Stimulated activated CD4-positive, alpha-beta T cell treated with anti-CD3 and anti-CD28 coated beads, Interleukin-1b, Interleukin-23, amount 100 ng/mL, for 1 hour (primary cell): ENCODE measurements at places on chromosomes 11 and 22.

DNA sequence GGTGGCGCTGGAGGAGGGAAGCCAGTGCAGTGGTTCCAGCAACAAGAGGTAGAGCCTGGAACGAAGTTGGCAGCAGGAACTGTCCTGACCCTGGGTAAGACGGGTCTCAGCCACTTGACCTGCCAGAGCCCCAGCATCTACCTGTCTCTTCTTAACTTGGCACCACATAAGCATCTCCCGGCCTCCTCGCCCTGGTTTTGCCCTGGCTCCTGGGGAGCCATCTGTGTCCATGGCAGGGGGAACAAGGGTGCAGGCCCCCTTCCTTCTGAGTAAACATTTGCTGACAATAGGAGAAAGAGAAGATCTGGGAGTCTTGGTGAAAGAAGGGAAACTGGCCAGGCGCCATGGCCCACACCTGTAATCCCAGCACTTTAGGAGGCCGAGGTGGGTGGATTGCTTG is 12.8 kb downstream of the P2RY2 start:
- no peak for DNase-seq

GRCh38 chr11:87971354-87971753 is 203.9 kb downstream of the RAB38 start:
- DNase-seq: no peak

DNA sequence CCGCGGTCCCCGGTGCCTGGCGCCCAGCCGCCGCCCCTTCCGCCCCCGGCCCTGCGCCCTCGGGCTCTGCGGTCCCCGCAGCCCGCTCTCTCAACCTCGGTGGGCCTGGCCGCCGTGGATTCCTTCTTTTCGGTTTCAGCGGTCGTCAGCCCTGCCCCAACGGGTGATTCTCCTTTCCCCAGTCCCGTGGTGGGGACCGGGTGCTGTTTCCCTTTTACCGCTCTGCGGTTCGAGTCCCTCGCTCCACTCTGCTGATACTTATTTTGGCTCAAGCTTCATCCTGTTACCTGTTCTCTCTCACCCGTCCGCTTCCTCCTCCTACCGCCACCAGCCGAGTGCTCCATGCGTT is 494 bp downstream of the ZDHHC5 start:
- DNase-seq: no peak

- DNase-seq: no peak
Observed at GRCh38 chr11:26849036-26849435, 127.2 kb upstream of the SLC5A12 start.

DNA sequence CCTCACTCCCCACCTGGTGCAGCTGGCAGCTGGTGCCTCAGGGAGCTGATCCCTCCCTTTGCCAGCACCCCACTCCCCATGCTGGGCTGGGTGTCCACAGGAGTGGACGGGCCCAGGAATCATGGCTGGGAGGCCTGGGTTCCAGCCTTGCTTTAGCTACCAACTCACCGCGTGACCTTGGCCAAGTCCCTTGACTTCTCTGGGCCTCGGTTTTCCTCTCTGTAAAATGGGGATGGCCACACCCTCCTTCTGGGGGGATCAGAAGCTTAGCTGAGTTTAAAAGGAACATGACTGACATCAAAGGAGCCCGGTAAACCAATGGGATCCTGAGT is 116.9 kb downstream of the KIAA1671 start:
- DNase-seq: no peak

DNA sequence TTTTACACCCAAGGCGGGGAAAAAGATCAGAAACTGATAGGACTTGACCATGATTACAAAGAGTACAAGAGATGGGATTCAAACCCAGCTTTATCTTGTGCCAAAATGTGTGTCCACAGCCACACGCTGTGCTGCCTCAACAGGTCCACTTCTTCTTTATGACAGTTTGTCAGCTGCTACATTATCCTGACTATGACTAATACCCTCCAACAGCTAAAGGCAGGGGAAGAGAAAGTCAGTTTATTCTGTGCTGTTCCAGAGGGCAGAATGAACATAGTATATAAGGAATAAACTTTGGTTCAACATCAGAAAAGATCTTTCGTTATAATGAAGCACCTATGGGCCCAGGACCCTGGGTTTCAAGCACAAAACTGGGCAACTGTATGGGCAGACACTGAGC is 668.2 kb upstream of the TENM4 start:
- no peak for DNase-seq

GRCh38 chr11:64853709-64854108 is 9.3 kb upstream of the CDC42BPG start:
- DNase-seq: no peak

- DNase-seq: no peak
Observed at GRCh38 chr11:2924381-2924780, 4.8 kb downstream of the PHLDA2 start.

GRCh38 chr11:87307101-87307500 is 269.4 kb downstream of the TMEM135 start:
- DNase-seq: no peak

DNA sequence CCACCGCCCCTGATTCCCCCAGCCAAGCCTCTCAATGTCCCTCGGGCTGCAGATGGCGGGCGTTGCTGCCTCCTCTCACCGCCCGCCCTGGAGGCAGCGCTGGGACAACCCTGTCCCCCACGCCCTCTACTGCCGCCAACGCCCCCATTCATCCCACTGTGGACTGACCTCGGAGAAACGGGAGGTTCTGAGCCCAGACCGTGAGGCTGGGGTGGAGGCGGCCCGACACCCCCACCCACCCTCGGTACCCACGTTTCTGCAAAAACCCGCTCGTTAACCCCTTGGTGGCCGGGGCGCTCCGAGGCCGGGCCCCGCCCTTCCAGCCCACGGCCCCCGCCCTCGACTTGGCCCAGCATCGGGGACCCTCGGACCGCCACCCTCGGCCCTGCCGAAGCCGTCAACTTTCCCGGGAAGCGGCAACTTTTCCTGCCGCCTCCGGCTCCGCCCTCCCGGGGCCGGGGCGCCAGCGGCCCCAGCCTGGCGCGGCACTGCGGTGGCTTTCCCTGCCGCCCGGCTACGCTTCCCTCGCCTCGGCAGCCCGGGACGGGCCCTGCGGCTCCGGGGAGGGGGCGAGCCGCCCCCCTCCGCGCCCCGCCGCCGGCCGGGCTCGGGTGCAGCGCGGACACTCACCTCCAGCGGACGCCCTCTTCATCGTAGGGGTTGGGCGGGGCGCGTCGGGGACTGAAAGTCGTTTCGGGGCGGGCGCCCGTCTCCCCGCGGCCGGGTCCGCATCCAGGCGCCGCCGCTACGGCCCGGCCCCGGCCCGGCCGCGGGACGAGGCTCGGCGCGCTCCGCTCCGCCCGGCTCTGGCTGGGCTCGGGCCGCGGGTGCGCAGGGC is 458 bp downstream of the RTN4R start:
- no peak for DNase-seq

- no peak for DNase-seq
Observed at GRCh38 chr11:117408356-117408755, 80.7 kb downstream of the CEP164 start.

GRCh38 chr11:47593492-47593933 is 698 bp downstream of the C1QTNF4 start:
- DNase-seq: no peak

DNA sequence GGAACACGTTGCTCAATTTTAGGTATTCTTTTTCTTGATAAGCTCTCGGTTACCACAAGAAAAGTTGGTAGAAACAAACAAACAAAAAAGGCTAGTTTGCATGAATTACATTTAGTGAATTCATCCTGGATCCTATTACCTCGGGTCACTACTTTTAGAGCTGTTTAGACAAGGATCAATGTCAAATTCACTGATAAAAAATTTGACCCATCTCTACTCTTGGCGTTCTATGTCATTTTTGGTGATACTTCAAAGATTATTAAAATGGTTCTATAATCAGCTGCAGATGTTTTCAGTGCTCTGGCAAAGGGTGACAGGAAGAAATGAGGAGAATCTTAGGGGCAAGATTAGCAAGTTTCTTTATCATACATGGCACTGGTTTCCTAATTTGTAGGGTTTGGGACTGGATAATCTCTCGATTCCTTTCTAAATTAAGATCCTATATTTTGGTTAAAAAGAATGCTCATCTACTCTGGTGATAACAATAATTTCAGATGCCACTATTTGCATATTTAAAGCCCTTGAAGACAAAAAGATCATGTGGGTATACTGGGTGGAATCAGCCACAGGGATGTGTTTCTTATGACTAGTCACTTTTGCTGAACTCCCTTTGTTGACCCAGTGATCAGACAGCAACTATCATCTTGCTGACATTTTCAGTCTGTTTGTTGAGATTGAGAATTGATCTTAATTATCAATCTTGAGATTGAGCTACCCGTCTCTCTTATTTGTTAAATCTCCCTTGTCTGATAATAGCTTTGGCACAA is 442.9 kb downstream of the AASDHPPT start:
- DNase-seq: no peak

DNA sequence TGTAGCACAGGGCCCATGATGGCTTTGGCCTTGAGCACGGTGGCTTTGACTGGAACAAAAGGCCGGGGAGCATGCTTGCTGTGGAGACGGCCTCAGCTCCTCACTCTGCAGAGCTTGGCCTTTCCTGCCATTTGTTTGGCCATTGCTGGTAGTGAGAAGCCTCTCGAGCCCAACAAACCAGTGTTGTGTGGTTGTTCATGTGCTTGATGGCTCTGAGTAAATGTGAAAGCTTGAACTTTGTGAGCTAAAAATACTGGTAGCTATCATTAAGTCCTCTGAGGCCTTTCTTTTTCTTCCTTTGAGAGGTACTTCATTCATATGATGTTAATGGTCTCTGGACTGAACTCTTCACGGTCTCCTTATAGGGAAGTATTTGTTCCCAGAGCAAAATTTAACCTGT is 39.6 kb downstream of the NAT10 start:
- DNase-seq: no peak

- no peak for DNase-seq
Observed at GRCh38 chr11:123304828-123305466, 109.9 kb upstream of the CLMP start.

DNA sequence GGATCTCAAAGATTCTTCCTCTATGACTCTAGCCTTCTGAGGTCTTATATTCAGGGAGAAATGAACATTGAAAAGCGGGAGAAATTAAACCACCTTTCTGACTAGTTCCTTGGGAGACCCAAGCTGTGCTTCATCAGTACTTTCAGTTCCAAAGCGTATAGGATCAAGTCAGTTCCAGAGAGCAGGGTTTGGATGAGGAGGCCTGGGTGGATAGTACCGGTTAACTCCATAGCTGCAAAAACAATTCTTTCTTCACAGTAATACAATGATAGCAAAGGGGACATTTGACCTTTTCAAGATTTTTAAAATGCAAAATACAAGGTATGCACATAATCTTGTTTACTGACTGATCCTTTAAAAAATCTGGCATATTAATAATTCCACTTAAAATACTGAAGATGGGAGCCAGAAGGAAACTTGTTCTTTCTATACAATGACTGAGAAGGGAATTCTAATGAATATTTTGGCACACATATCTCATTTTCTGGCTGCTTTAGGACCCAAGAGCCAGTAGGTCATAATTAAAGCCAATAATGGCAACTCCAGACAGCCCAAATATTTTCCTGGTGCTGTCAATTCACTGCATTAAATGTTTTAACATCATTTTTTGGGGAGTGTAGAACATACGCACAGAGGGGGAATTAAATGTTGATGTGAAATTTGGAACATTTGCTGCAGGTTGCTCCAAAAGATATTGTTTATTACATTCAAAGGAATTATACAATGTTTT is 16.0 kb downstream of the ADM start:
- no peak for DNase-seq

GRCh38 chr11:69419662-69420395 is 61.6 kb upstream of the LINC01488 start:
- DNase-seq: no peak

DNA sequence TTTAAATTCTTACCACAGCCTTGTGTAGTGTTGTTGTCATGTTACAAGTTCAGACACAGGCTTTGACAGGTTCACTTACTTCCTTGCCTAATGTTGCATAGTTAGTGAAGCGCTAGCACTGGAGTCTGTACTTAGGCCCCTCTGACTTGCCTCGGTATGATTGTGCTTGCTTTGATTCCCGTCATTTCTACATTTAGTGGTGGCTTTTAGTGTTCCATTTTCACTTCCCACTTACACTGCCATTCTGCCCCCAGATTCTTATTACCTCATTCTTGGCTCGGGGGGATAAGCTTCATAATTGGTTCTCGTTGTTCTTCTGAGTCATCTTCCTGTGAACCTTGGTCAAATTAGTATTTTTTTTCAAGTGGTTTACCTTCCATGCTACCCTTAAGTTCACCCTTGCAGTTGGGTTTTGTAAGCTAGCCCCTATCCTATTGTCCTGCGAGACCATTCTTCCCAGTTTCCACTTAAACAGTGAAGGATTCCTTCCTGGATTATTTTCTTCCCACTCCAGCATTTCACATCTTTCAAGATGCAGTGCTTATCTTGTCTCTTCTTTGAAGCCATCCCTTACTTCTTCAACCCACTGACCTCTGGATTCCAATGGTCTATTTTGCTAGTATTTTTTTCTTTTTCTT is 68.7 kb downstream of the DDX10 start:
- no peak for DNase-seq

- DNase-seq: no peak
Observed at GRCh38 chr11:13726456-13726855, 58.0 kb downstream of the FAR1 start.

- no peak for DNase-seq
Observed at GRCh38 chr11:133895061-133895479, 49.8 kb upstream of the SPATA19 start.

DNA sequence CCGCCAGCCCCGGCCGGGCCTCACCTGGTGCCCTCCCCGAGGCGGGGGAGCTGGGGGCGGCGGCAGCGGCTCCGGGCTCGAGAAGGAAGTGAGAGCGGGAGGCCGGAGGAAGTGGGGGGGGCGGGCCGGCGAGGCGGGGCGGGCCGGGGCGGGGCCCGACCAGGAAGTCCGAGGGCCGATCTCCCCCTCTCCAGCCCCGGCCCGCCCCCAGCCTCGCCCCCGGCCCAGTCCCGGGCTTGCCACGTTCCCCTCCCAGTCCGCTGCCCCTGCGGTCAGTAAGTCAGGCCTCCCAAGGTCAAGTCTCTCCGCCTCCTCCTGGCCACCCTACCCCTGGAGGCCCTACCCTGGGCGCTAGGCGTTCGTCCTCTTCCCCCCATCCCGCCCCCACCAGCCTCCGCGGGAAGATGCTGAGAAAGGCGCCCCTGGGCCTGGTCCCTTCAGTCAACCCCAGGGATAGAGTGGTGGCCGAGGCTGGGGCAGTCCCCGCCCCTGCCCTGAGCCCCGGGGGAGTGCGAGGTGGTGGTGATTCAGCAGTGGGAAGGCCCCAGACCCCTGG is at the start of gene RHOG:
Gene RHOG (minus strand): TSS at position 90 of the 556 bp plus-strand sequence. CDS start 12,821 bp downstream, outside the sequence.
- DNase-seq: peak; percentile 80

DNA sequence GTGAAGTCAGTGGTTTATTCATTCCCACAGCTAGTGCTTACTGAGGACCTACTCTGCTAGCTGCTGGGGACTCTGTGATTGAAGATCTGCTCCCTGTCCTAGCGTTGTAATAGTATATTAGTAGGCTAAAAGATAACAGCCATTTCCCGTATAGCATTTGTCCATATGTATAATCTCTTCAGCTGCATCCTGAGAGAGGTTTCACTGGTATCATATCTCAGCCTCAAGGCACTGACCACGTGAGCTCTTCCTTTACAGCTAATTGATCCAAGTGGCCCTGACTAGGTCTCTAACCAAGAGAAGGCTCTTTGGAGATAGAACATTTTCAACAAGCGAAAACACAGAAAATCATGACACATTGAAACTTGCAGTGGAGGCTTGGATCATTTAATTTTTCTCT is 110.2 kb downstream of the APIP start:
- DNase-seq: no peak

GRCh38 chr22:45284705-45285262 is at the start of gene UPK3A:
Gene UPK3A, plus strand, starts transcription at chr22:45284949. Its CDS starts 65 bp downstream, at chr22:45285014.
- DNase-seq: no peak
